ENCODE measurements at places on chromosomes 5 and 9.

- no peak for DNase-seq
Measured at GRCh38 chr5:103834216-103834615, 271.6 kb upstream of the NUDT12 start.

DNA sequence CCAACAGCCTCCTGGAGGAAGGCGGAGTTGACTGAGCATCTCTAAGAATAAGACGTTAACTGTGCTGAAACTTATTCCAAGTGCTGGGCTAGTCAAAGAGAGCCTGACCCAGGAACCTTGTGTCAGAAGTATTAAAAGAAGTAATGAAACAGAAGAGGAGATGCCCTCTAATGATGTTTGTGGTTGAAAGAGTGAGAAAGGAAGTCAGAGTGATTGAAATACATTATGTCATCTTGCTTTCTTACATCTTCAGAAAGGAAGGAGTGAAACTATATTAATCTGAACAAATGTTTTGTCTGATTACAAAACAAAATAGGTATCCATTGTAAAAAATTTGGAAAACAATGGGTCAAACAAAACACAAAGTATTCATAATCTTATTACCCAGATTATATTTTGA, 460.7 kb downstream of the NTRK2 start:
- no peak for DNase-seq

- peak; percentile 69 for DNase-seq
Measured at GRCh38 chr5:181189962-181190710, 14.9 kb downstream of the TRIM7 start.

DNA sequence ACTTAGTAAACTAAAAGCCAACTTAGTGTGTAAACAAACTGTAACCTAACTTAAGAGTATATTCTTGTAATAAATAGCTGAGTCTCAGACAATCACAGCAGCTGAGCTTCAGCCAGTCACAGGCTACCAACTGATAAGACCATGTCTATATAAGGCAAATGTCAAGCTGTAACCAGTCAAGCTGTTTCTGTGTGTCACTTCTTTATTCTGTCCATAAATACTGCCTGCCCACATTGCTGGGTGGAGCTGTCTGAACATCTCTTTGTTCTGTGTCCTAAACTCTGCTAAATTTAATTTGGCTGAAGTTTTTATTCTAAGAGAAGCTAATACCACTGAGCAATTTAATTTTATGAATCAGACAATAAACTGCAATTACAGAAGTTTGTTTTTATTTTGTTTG, 412.1 kb upstream of the CDH10 start:
- no peak for DNase-seq

DNA sequence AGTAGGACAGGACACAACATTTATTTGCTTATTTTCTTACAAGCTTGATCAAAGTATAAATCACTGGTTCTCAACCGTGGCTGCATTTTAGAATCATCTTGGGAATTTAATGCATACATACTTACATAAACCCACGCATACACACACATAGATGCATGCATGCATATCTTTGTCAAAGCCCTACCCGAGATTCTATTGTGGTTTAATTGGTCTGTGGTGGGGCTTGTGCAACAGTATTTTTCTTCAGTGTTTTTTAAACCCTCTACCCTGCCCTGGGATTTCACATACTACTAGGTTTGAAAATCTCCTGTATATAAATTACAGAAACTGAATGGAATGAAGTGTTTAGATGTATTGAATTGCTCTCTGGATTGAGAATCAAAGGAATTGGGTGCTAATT, 1166.2 kb downstream of the MAT2B start:
- no peak for DNase-seq

DNA sequence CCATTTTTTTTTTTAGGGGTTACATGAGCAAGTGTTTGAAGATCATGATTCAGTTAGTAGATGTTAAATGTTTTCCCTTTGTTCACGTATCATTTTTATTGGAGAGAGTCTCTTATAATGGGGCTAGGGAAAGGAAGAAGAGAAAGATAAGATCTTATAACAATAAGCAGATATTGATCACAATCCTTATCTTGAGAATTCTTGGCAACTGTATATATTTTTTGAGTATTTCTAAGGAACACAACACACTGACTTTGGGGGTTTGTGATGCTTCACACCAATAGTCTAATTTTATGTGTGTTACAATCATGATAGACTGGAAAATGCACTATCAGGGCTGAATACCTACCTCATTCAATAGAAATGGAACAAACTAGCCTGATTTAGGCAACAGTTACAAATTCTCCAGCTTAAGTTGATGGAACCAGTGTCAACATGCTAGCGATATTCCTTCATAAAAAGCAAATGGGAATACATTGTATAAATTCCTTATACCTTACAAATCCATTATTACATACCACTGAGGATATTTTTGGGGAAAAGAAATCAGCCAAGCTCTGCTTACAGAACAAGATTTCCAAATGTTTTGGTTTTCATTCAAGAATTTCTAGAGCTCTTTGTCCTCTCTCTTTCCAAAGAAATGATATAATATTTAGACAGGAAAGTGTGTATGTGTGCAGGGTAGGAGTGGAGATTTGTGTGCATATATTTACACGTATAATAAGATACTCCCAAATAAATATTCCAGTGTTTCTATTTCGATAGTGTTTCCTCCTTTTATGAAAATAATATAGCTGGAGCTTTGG, 41.5 kb downstream of the SVEP1 start:
- DNase-seq, result no peak

GRCh38 chr9:135281791-135282737, 194.6 kb downstream of the OLFM1 start:
- no peak for DNase-seq

DNA sequence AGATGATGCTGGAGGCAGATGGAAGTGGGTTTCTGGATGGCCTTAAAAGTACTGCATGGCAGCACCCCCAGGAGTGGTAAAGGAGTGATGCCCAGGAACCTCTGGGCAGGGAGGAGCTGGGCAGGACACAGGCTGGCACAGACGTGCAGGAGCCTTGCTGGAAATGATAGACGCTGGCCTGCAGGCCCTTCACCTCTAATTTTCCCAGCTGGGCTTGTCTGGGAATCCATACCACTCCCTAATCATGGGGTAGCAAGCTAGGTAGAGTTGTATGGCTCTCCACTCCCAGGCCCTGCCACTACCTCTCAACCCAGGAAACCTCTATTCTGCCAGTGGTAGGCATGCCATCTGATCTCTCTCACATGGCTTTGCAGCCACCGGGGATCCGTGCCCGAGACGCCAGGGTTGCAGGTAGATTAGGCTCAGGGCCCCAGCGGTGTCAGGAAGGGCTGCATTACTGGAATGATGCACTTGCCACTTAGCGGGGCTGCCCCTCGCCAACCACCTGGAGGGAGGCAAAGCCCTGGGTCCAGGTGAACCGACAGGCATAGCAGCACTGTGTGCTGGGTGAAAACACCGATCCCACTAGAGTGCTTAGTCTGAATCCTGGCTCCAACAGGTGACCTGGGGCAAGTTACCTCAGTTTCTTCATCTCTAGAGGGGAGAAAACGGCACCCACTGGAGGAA, 79.6 kb upstream of the SLC25A51 start:
- DNase-seq, result no peak

- no peak for DNase-seq
Measured at GRCh38 chr5:59674763-59675162, 218.8 kb downstream of the PDE4D start.

DNA sequence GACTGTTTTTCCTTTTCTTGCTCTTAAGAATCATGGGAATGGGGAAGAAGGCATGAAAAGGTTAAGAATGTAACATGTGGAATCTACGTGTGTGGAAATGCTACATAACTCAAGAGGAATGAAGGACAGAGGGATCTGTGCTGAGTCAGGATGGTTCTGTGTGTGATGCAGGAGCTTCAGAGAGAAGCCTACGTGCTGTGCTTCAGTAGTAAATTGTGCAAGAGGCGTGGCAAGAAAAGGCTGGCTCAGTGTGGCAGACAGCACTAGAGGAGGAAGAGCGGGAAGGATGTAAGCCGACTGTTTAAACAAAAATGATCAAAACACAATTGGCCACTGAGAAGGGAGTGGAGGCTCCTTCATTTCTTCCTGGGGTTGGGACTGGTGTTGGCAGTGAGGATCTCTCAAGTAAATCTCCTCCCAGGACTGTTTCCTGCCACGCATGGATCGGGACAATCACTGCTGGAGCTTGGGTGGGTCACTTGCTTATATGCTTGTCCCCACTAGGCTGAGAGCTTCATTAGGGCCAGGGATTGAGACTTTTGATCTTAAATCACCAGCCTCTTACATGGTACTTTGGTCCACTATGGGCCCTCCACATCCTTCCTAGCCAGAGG, 59.4 kb upstream of the BASP1 start:
- DNase-seq, result no peak

GRCh38 chr5:63697811-63698210, 264.4 kb downstream of the HTR1A start:
- no peak for DNase-seq

DNA sequence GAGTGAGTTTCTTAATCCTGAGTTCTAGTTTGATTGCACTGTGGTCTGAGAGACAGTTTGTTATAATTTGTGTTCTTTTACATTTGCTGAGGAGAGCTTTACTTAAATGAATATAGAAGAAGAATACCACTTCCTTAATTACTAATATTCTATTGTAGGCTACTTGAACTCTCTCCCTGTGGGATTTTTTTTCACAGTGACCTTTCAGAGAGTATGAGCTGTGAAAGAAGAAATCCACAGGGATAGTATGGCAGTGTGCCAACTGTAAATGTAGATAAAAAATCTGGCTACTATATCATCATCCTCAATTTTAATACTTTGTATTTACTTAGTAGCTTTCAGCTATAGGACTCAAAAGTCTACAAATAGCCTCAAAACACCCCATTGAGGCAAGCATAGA, 67.3 kb downstream of the COMMD10 start:
- DNase-seq, result no peak

- DNase-seq, result peak; percentile 7
Measured at GRCh38 chr9:2657427-2657826, 35.8 kb downstream of the VLDLR start.

DNA sequence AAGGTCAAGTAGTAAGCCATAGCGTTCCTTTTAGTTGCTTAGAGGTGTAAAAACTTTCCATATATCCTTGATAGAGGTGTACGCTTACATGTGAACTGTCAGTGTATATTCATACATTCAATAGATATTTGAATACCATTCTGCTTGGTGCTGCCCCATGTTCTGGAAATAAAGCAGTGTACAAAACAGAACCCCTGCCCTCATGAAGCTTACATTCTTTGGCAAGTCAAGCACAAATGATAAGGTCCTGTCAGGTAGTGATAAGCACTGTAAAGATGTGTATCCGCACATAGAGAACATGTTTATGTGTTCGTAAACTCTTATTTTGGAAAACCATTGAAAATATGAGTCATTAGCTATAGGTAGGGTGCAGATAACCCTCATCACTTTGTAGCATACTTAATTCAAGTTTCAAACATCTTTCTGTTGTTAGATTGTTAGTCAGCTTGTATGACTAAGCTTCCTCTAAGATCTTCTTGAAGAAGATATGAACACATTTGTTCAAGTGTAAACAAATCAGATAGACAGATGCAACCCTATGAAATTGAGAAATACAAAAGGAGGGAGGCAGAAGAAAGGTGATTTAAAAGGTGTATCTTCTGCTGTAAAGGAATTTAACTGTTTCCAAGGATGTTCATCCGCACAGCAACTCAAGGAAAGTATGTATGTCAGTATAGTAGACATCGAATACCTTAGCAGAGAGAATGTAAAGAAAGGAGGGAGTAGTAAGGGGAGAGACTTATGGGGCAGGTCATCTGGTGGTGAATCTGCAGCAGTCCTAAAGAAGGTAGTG, 1.6 kb downstream of the GTF3C4 start:
- no peak for DNase-seq

Measured in B cell (primary cell).